ENCODE measurements at places on chromosomes 1 and 21. TPM values are rescaled to one million over a fixed set of nuclear protein-coding genes. Genes with fewer than 3 reads are reported as not detected.
A peak's percentile ranks its signal among the peaks of the same experiment; 100 is the strongest.

RORC gene
- total RNA-seq = not detected

OR6N1 gene
- not detected for total RNA-seq

DNA sequence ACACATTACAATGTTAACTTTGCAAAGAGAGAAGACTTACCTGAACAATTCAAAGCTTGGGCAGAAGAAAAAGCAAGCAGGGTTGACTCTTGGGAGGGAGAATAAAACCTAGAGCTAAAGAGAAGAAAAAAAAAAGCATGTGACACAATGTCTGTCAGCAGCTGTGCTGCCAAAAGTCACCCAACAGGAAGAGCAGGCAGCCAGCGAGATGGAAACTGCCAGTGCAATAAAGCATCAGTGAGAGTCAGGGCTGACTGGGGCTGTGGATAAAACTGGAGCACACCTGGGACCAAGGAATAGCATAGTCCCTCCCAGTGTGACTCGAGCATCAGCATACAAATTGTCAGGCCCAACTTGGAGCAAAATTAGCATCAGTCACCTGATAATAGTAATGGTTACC lies 65.0 kb upstream of the SLC22A15 start:
- DNase-seq = no peak

YARS1 gene
- 107 TPM for total RNA-seq

RHBG gene
- total RNA-seq = not detected

DNA sequence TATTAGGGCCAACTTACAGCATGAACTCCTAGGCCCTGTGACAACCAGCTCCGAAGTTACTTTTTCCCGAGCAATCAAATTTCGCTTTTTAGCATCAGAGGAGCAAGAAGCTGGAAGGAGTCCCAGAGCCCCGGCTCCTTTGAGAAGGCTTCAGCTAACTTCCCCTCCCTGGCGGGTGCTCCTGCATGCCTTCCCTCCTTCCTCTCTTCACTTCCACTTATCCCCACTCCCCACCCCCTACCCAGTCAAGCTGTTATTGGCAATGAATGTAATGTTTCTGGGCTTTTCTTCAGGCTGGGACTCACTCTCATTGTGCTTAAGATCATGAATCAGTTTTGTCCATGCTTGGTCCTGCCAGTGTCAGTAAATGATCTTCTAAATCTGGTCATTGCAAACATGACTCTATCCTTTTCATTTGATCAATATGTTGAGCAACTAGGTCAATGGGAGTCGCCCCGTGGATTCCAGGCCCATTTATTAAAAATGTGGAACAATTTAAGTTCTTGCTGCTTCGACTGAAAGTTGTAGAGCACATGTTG lies 94.5 kb upstream of the TSPAN2 start:
- no peak for DNase-seq

- no peak for DNase-seq
These were observed 232.3 kb downstream of the GRIK3 start for GRCh38 chr1:36802018-36802417.

SYT2 gene
- not detected for total RNA-seq

DNA sequence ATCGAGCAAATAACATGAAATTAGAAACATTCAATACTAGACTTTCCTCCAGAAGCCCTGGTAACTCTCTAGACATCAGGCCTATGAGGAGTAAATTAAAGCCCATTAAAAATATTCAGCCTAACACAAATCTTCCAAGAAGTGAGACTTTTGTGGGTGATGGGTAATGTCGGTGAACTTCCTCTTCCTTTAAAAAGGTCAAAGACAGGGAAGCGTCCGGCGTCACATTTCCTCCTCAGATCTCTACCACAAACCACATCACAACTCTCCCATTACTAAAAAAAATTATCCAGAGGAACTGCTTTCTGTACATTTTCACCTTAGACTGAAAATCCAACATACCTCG lies 1.4 kb downstream of the EIF4G3 start:
- DNase-seq = no peak

ATP1A2 gene
- not detected for total RNA-seq

POU3F1 gene
- not detected for total RNA-seq

PSMG1 gene
- 72.3 TPM for total RNA-seq

OXCT2 gene
- 0.81 TPM for total RNA-seq

- no peak for DNase-seq
These were observed 248.1 kb upstream of the GREM2 start for GRCh38 chr1:240860023-240860422.

GRCh38 chr1:155272466-155273342 lies 600 bp downstream of the CLK2 start:
- DNase-seq = peak; percentile 59

C1orf21 gene
- 3.8 TPM for total RNA-seq

GRCh38 chr1:68327414-68327813 lies 95.1 kb upstream of the WLS start:
- no peak for DNase-seq

DNA sequence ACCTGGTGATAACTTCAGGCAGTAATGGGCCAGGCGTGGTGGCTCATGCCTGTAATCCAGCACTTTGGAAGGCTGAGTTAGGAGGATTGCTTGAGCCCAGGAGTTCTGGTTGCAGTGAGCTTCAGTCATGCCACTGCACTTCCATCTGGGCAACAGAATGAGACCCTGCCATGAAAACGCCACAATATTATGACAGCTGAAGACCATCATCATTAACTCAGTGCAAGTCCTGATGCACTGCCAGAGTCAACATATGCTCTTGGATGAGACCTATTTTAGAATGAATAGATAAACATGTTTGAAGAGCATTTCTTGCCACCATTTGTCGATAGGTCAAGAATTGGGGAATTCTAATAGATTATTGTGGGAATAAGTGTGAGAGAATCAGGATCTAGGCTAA lies 26.4 kb downstream of the HENMT1 start:
- no peak for DNase-seq

NR0B2 gene
- total RNA-seq = not detected

DNA sequence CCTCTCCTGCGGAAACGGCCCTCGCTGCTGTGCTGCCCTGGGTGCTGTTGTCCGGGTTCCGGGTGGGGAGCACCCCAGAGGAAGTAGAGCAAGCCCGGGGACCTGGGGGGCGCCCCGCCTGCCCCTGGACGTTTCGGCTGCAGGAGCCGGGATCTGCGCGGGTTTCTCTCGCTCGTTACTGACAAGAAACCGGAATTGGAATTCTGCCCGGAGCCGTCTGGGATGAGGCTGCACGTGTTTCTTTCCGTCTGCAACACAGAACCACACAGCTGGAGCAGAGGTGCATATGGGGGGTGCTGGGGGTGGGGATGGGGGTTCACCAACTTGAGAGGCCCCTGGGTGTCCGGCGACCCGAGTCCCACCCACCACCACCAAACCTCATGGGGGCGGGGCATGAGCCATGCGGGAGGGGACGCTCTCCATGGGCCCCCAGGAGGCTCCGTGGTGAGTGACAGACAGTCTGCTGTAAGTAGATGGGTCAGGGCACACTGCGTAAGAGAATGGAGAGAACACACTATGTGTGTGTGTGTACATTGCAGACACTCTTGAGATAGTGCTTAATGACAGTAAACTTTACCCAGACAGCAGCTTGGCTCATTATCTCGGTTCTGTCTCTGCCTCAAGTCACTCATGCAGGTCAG lies 261.4 kb upstream of the C1orf174 start:
- DNase-seq = no peak

GRCh38 chr1:94117259-94117851 lies 3.6 kb downstream of the ABCA4 start:
- no peak for DNase-seq

GRCh38 chr1:109377698-109378097 lies 20.0 kb downstream of the SORT1 start:
- no peak for DNase-seq

OR2L5 gene
- total RNA-seq = not detected

DNA sequence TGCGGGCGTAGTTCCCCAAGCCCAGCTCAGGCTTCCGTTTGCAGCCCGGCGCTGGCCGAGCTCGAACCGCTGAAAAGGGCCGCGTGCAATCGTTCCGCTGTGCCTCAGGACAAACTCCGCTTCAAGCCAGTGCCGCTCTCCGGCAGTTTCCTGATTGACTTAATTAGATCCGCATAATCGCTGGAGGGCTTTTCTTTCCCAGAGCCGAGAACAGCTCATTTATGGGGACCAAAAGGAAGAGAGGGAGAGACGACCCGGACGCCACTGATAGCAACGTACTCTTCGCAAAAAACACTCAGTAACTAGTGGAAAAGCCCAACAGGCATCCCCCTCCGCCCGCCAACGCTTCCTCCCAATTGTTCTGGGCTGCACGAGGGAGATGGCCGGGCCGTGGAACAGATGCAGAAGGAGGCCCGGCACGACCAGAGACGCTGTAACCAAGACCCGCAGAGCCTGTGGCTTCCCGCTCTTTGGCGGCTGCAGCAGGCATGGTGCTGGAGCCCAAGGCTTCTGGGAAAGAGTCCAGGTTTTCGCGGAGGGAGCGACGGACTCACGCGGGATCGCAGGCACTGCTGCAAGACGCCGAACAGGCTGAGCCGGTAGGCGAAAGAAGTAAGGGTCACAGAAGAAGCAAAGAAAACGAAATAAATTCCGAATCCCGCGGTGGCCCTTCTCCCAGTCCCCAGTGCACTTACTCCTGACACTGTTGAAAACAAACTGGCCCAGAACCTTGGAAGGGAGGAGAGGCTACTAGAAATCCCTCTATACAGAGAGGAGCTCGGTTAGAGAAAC lies 3.6 kb upstream of the FOXD2 start:
- DNase-seq = no peak

GRCh38 chr1:56964349-56965017 lies 1.3 kb downstream of the C8B start:
- DNase-seq = no peak

DNA sequence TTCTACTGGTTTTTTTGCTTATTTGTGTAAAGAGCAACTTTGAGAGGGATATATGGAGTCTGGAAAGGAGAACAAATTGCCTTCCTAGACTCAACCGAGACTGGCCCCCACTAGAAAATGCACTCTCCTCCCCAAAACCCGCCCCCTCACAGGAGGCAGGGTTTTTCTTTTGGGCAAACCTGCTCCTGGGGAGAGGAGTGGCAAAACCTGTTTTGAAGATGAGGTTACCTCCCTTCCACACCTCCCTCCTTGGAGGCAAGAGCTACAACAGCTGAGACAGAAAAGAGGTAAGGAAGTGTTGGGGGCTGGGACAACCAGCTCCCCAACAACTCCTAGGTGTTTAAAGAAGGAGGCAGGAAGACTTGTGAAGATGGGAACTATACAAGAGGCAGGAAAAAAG lies at the start of gene BNIPL:
Gene BNIPL (plus strand): TSS at position 231 of the 400 bp plus-strand sequence. CDS start 140 bp downstream, at position 371.
- DNase-seq = no peak

GRCh38 chr1:89946532-89946931 lies 48.4 kb upstream of the ZNF326 start:
- DNase-seq = no peak

- no peak for DNase-seq
These were observed 96.8 kb upstream of the ATP1B1 start for GRCh38 chr1:169009666-169010065.

GRCh38 chr21:28442624-28443023 lies 550.1 kb downstream of the LTN1 start:
- DNase-seq = peak; percentile 74

Measured in HFFc6 (cell line).